AG04450 (cell line): ENCODE measurements at places on chromosomes 2 and 18.
A peak's percentile ranks its signal among the peaks of the same experiment; 100 is the strongest.

DNA sequence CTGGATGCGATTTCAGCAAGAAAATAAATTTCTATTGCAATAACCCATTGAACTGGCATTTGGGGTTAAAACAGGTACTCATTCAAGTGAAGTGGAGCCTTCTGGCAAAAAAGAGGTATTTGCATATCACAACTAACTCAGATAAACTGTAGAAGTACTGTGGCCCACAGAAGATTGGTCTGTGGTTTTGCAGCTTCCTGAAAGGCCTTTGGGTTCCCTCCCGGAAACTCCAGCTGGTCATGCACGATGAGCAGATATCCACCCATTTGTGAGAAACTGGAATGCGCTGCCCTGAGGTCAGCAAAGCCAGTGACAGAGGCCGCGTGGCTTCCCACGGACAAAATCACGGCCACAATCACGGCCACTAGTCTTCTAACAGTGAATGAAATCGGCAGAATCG lies 106.3 kb downstream of the EPHA4 start:
- no peak for DNase-seq

GRCh38 chr2:106960683-106961161 lies 74.8 kb upstream of the ST6GAL2 start:
- no peak for DNase-seq

GRCh38 chr2:46470114-46470628 lies 9.2 kb upstream of the TMEM247 start:
- DNase-seq: no peak

- DNase-seq: no peak
Measured at GRCh38 chr2:157890969-157891642, 15.0 kb upstream of the ACVR1 start.

DNA sequence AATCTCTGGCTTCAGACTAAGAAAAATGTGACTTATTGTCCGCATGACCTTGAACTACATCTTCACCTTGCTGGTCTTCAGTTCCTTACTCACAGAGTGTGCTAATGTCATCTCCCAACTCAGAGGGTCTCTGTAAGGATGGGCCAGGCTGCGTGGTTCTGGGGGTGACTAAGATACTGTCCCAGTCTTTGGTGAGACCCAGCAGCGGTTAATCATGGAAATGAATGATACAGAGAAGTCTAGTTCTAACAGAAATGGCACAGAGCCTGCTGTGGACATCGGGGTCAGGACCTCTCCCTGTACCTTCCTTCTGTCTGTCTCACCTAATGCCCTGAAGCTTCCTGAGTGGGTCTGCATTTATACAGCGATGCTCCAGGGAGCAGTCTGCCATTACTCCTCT lies 662.7 kb upstream of the HS6ST1 start:
- no peak for DNase-seq

- no peak for DNase-seq
Measured at GRCh38 chr2:232937278-232937906, 67.3 kb downstream of the SNORC start.

GRCh38 chr18:58316396-58317342 lies 272.6 kb downstream of the NEDD4L start:
- DNase-seq: no peak

DNA sequence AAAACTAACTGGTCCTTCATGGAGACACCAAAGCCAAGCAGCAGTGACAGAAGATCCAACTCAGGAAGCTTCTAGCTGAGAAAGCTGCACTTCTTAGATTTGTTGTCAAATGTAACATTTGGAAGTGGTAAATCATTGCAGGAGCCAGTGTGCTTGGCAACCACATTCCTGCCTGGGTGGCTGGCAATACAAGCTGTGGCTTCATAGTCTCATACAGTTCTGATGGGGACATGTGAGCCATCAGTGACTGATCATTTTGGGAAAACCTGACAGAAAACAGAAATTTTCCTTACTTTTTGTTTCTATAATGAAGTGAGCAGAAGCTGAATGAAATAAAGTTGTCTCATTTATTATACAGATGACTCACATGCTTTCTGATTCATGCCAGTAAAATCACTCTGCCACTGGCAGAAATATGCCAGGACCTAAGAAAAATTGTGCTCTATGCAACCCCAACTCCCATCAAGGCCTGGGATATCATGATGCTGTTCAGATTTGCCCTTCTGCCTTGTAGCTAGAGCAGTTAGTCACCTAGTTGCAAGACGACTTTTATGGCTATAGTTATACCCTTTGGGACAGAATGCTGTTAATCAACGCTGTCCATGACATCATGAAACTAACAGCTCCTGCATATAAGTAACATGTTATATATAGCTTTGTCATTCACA lies 508.1 kb downstream of the ADCYAP1 start:
- no peak for DNase-seq

DNA sequence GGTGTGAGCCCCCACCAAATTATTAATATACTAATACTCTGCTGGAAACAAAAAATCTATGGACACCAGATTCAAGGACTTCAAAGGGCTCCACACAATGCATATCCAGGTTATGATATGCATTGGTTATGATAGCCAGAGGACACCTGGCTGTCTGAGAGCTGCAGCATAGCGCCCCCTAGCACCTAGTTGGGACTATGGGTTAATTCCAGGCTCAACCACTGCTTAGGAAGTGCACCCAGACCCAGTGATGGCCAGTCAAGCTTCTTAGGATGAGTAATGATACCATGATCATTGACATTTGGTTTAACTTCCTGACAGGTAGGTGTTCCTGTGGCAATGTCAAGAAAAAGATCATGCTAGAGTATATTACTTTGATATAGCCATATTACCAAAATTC lies 3.8 kb upstream of the FRZB start:
- no peak for DNase-seq

DNA sequence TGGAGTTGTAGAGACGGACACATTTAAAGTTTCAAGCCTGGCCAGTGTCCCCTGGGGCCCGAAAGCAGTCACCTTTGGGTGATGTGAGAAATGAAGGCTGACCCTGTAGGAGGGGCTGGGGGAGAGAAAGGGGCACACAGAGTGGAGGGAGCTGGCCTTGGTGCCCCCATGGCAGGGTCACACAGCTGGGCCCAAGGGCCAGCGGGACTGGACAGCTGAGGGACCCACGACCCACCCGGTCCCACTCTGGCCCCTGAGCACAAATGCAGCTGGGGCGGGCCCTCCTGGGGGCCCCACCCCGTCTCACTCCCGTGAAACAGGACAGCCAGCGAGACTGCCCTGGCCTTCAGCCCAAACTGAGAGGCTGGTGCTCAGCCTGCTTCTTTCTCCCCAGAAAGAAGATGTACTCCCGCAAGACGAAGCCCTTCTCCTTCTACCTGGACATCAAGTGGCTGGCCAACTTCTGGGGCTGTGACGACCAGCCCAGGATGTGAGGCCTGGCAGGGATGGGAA lies 6.1 kb downstream of the AGXT start:
- DNase-seq: no peak

GRCh38 chr18:40907842-40908241 lies 1047.2 kb upstream of the PIK3C3 start:
- DNase-seq: no peak

DNA sequence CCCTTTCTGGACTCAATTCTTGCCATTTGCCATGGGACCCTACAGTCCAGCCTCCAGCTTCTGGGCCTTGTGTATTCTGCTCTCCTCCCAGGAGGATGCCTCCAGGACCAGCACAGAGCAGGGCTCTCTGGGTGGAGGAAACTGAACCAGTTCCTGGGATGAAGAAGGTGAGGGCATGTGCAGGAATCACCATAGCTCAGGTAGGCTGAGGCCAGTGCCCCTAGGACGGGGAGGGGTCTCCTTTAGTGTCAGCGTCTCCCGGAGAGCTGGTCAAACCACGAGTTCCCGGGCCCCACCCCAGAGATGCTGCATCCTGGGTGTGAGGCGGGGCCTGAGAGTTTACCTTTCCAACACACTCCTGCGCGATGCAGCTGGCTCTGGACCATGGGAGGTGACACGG lies 5.8 kb upstream of the PRELID3A start:
- no peak for DNase-seq

- DNase-seq: no peak
Measured at GRCh38 chr2:145108959-145109710, 589.2 kb upstream of the ZEB2 start.

GRCh38 chr2:82837588-82838304 lies 1621.3 kb downstream of the SUCLG1 start:
- DNase-seq: peak; percentile 59

GRCh38 chr2:176127774-176128072 lies 1.8 kb upstream of the HOXD8 start:
- DNase-seq: no peak

DNA sequence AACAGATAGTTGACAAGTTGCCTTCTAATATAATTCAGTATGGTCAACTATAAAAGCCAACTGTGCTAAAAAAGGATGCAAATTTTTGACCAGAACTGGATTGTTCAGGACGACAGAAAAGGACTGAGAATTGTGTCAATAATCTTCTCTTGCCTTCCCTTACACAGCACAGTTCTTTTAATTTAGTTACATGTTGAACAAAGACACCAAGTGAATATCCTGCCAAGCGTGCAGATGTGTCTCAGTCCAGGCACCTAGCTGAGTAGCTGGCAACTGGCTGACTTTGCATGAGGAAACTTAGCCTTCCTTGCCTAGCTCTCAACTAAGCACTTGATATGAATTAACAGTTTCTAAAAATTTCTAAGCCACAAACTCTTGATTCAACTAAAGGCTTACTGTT lies 801.4 kb downstream of the BCL11A start:
- DNase-seq: no peak

DNA sequence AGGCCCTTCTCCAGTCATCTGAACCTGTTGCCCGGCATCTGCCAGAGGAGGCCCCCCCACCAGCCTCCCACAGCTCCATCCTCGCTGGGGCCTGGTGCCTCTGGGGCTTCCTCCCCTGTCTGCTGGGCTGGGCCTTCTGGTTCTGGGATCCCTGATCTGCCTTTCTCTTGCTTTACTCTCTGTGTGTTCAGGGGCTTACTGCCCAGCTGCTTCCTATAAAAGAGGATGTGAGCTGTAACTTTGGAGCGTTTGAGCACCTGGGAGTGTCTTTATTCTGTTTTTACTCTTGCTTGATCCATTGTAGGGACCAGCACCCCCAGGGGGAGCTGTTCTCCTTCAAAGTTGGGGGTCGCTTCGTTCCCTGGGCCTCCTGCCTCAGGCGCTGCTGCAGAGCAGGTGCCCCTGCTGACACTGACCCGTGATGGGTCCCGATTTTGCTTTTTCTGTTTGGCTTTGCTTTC lies 23.1 kb upstream of the FAHD2A start:
- DNase-seq: no peak

DNA sequence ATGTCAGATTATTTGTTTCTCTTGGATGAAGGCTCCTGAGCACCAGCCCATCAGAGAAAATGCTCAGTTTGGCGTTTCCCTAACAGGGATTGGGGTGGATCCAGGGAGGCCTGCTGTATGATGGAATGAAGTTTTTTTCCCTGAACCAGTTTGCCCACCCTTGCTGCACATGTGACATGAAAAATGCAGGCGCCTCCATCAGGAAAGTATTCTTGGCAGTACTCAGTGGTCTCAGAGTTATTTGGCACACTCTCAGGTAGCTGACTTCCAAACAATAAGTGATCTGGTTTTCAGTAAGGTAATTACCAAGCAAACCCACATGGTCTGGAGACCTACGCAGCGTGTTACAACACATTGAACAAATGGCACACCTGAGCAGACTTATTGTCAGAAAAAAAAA lies 254.9 kb downstream of the PAX3 start:
- DNase-seq: no peak

DNA sequence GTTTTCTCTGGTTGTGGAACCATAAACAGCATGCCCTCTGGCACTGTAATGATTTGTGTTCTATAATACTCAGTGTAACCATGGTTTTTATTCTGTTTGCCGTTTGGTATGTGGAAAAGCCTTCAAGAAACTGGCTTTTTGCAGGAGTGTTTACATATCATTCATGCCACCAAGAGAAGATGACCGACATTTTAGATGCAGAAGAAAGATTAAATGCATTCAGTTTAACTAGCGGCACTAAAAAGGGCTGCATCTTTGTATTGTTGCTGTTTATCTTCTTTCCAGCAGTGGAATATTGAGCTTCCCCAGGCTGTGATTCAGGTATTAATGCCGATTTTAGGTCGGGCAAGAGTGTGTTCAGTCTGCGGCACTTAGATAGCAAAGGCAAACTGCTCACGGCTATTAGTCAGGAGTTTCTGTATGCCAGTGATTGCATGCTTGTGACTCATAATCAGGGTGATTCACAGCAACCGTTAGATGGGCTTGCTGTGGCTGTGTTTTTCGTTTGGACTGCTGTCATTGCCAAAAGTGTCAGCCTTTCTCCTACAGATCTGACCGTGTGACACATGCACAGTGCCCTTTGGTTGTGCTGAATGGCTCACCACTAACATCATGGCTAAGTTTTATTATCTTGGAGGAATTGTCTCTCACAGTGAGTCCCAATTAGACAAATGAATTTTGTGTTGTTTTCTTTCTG lies 479.7 kb downstream of the PARD3B start:
- DNase-seq: peak; percentile 77

GRCh38 chr18:76314496-76314895 lies 180.5 kb downstream of the ZNF516 start:
- no peak for DNase-seq

DNA sequence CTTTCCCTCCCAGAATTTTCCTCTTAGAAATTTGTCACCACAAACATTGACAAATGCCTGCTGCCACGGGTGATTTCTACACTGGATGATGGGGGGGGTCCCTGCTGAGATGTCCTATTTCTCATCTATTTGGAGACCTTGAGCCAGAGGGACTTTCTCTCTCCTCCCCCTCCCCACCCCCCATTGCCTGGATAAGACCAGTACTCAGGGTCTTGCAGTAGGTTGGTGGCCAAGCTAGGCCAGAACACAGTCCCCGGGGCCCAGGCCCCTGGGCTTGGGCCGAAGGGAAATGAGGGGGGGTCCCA lies 560 bp upstream of the DUSP2 start:
- no peak for DNase-seq

- DNase-seq: no peak
Measured at GRCh38 chr2:11396467-11397445, 52.3 kb upstream of the ROCK2 start.

- no peak for DNase-seq
Measured at GRCh38 chr2:241598487-241598886, 38.5 kb downstream of the THAP4 start.

DNA sequence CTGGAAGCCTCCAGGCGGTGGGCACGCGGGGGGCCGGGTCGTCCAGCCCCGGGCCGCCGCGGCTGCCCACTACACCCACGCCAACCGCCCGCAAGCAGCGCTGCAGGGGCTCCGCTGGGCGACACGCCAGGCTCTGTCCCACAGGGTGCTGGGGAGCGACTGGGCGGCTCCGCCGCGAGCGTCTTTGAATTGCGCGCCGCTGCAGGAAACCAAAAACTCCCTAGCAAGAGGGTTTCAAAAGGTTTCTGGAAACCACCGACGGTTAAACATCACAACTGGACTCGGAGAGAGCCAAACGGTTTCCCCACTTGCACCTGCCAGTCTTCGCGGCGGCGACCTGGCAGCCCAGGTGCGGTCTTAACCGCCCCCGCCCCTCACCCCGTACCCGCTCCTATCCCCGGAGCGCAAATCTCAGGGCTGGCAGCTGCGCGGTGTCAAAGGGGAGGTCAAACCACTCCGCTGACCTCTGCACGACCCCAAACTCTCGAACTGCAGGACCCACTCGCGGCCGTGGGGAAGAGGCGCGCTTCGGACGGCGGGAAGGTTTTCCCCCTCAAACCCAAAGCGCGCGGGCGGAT lies 1.0 kb downstream of the CXCR4 start:
- no peak for DNase-seq

GRCh38 chr2:180038997-180039396 lies 31.9 kb upstream of the CWC22 start:
- no peak for DNase-seq
